Activated naive CD8-positive, alpha-beta T cell treated with anti-CD3 and anti-CD28 coated beads, Interleukin-2, amount 10 ng/mL, durations not matched to agents 7 days and 5 days (primary cell): ENCODE measurements at places on chromosomes 6 and 20. TPM values are rescaled to one million over a fixed set of nuclear protein-coding genes. Genes with fewer than 3 reads are reported as not detected.

The NFKBIE gene
- total RNA-seq: 14.0 TPM

The CALHM6 gene
- 23.2 TPM for total RNA-seq

The APOBEC2 gene
- total RNA-seq: not detected

The RPS6KA2 gene
- 3.8 TPM for total RNA-seq

The TFAP2D gene
- not detected for total RNA-seq

The TNXB gene
- 8.6 TPM for total RNA-seq

The LY6G6C gene
- total RNA-seq: not detected

The TGM3 gene
- not detected for total RNA-seq

The ANKRD66 gene
- total RNA-seq: not detected

The ZNF311 gene
- total RNA-seq: 0.47 TPM

The PLN gene
- not detected for total RNA-seq

The IMPG1 gene
- total RNA-seq: not detected

The RIPOR2 gene
- 195 TPM for total RNA-seq

The BPIFB1 gene
- not detected for total RNA-seq

The PHACTR1 gene
- total RNA-seq: 1.5 TPM

The RNF217 gene
- 0.08 TPM for total RNA-seq

The CD83 gene
- total RNA-seq: 10.5 TPM

The DUSP15 gene
- not detected for total RNA-seq

The SYNDIG1 gene
- total RNA-seq: not detected

The SLPI gene
- total RNA-seq: not detected

The KCNB1 gene
- not detected for total RNA-seq

The OR2H1 gene
- not detected for total RNA-seq

The MDN1 gene
- 58.2 TPM for total RNA-seq

The C4A gene
- total RNA-seq: 6.7 TPM

The HCRTR2 gene
- total RNA-seq: not detected

The DCBLD1 gene
- total RNA-seq: 5.6 TPM

The CAGE1 gene
- total RNA-seq: 0.17 TPM

The CLVS2 gene
- total RNA-seq: not detected

The EIF6 gene
- 83.9 TPM for total RNA-seq

The SPATA25 gene
- total RNA-seq: 2.0 TPM

The PRKN gene
- total RNA-seq: 1.5 TPM
